ENCODE measurements at places on chromosomes 12 and 14.

GRCh38 chr14:99574099-99574880 is 29.7 kb downstream of the CCDC85C start:
- peak; percentile 55 for DNase-seq

- no peak for DNase-seq
Measured at GRCh38 chr14:73397810-73398209, 60.5 kb downstream of the NUMB start.

DNA sequence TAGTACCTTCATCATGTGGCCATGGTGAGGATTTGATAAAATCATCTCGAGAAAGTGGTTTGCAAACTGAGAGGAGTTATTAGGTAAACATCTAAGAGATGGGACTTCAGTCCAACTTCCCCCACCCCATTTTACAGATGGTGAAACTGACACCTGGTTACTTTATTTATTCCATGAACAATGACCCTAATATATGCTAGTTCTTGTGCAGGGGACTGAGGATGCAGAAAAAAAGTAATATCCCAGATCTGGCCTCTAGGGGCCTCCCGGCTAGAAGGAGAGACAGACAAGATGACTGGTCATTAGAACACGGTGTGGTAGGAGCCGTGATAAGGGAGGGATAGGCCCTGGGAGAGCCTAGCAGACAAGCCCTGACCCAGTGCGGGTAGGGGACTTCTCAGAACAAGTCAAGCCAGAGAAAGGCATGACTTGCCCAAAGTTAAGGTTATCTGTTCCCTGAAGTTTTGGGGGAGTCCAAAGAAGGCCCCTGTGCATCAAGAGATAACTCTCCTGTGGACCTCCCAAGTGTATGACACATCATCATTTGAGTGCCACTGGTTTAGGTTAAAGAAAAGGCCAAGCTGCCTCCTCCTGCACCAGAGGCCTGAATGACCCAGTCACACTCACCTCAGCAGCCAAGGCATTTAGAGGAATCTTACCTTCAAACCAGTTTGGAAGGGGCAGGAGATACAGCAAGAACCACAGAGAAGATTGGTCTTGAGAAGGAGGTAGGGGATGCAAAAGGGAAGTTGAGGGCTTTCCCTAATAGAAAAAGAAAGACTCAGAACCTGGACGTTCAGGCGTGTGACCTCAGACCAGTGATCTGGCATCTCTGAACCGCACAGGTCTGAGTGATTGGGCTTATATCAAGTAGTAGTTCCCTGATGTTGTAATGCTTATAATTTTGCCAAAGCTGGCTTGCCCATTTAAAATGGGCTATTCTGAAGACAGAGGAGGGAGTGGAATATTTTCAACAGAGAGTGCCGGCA is 1.6 kb downstream of the CMKLR1 start:
- DNase-seq = no peak

GRCh38 chr14:71180397-71180796 is 273.1 kb downstream of the PCNX1 start:
- no peak for DNase-seq

- no peak for DNase-seq
Measured at GRCh38 chr12:106425061-106425702, 67.6 kb downstream of the POLR3B start.

GRCh38 chr14:69574263-69574953 is at the start of gene CCDC177:
Gene CCDC177, minus strand, starts transcription at chr14:69574871. Its CDS starts 1,249 bp downstream, at chr14:69573622.
- no peak for DNase-seq

DNA sequence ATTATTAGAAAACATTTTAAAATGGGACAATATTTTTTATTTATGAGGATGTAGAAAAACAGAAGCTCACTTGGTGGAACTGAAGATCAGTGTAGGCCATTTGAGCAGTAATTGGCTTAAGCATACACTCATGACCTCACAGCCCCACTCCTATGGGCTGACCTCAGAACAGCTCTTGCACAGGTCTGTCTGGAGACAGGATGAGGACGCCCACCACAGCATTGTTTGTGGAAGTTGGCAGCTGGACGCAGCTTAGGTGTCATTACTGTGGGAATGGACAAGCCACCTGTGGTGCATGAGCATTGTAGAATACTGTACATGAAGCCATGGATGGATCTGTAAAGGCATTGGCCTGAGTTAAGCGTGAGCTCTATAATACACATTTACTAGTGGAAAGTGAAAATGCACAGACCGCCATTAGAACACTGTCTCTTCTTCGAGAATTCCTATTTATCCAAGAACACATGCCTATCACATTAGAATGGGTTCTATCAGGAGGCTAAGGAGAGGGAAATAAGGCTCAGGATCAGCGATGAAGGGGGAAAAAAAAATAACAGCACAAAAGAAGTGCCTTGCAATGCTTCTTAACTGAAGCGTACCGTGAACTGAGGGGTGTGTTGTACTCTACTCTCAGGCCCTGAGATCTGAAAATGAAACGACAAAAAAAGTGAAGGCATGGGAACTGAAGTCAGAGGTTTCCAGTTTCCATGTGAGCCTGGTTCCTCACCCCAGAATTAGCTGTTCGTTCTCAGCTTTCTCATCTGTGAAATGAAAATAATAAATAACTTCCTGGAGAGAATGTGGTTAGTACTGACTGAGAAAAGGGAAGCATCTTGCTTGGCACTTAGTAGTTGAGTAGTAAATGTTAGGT is 33.6 kb downstream of the KCNA1 start:
- DNase-seq = no peak

GRCh38 chr14:65910108-65910786 is 497.7 kb downstream of the FUT8 start:
- no peak for DNase-seq

DNA sequence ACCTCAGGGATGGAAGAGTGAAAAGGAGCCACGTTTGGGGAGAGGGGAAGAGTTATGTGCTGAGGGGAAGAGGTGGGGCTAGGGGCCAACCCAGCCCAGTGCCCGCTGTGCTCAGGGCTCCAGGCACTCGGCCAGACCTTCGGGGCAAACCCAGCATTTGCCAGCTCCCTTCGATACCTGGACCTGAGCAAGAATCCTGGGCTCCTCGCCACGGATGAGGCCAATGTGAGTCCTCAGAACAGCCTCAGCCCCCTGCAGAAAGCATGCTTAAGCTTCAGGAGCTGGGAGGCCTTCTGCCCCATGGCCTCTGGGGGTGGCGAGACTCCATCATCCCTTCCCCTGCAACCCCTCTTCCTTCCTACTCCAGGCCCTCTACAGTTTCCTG is 5.0 kb downstream of the CARMIL3 start:
- DNase-seq = no peak

GRCh38 chr12:47987411-47988072 is 16.7 kb downstream of the COL2A1 start:
- no peak for DNase-seq

- peak; percentile 44 for DNase-seq
Measured at GRCh38 chr12:46212108-46212982, 56.5 kb downstream of the SLC38A1 start.

GRCh38 chr14:59591641-59592370 is 15.2 kb upstream of the CCDC175 start:
- DNase-seq = no peak

DNA sequence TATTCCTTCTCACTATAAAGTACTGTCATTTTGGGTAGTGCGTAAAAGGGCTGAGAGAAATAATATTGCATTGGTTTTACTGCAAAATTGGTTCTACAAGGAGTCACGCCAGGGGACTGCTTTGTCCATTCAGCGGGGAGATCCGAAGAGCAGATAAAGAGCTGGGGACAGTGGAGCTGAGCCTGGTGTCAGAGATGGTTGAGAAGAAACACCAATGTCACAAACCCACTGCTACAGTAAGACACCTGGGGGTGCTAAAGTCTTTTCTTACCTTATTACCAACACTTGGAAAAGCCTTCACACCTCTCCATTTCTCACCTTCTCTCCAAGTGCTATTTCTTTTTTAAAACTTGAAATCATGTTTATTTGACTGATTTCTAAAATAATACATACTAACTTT is 14.1 kb downstream of the IL31 start:
- DNase-seq = no peak

- DNase-seq = no peak
Measured at GRCh38 chr12:52063981-52064649, 5.7 kb upstream of the ATG101 start.

- DNase-seq = no peak
Measured at GRCh38 chr14:91858536-91859275, 8.6 kb downstream of the TC2N start.

DNA sequence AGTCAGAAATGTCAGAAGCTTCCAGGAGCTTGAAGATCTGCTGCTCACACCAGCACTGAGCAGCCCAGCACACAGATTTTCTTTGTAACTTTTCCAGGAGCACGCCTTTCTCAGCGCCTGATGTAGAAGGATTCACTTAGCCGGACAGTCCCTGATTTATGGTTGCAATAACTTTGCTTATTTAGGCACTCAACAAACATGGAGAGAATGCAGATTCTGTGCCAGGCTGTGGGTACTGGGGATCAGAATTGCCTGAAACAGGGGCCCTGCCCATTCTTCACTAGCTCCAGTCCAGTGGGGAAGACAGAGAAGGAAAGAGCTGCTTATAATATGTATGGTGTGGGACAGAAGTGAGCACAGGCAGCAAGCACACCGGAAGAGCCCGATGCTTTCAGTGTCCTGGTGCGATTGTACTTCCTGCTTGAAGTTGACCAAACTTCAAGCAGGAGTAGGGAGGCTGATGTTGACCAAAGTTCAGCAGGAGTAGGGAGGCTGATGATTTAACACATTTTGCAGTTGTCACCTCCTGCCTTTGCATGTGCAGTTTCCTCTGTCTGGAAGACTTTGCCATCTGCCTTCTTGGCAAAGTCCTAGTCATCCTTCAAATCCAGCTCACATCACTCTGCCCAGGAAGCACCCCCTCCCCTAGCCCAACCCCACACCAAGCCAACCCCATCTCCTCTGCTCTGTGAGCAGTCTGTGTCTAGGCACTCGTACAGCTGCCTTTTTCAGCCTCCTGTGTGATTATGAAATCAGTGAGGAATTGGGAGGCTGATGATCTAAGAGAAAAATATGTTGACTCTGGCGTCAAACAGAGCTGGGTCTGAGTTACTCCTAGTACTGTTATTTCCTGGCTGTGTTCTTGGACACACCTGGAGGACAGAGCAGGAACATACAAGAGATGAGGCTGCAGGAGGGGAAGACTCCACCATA is 12.0 kb upstream of the PRIMA1 start:
- no peak for DNase-seq

DNA sequence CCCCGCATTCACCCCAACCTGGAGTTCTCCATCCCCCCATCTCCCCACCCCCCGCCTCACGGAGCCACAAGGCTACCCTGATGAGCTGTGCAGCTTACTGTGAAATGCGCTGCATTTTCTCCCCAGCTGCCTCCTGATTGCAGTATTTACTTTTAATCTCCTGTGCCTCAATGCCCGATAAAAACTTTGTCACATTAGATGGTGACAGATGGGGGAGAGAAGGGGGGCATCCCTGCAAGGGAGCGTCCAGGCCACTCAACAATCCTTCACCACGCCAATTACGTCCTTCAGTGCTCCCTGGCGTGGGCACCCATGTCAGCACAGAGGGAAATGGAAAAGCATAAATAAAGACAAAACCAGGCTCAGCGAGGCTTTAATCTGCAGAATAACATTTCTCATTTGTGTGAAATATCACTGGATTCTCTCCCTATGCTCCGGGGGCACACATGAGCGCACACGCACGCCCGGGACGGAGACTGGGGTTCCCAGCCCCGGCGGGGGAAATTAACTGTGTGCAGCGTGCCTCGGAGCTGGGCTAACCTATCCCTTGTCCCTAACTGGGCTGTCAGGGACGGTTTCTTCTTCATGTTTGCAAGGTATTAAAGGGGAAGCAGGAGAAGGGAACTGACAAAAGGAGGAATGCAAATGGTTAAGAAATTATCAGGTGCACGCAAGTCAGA is 186.7 kb upstream of the VASH1 start:
- no peak for DNase-seq

DNA sequence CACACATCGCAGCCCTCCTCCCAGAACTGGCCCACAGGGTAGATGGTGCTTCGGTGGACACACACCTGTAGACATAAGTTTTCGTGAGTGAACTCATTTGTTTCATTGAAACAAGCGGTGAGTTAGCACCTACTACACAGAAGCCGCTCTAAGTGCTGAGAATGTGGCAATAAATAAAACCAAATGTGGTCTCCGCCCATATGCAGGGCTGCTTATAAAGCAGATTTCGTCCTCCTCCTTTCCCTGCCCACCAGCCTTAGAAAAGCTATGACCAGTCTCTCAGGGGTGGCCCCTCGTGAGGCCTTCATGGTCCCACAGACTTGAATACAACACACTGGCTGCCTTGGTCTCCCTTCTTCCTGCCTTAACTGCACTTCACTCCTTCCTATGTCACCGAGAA is 31.1 kb upstream of the ANO2 start:
- no peak for DNase-seq

DNA sequence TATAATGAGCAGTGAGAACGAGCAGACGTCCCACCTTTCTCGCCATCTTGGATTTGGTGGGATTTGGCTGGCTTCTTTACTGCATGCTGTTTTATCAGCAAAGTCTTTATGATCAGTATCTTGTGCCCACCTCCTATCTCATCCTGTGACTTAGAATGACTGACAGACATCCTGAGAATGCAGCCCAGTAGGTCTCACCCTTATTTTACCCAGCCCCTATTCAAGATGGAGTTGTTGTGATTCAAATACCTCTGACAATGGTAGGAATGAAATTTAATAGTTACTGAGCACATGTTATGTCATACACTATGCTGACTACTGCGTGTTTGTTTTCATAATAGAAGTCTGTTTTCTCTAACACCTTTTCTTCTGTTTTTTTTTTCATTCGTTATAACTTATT is 1.9 kb downstream of the TMTC3 start:
- DNase-seq = no peak

DNA sequence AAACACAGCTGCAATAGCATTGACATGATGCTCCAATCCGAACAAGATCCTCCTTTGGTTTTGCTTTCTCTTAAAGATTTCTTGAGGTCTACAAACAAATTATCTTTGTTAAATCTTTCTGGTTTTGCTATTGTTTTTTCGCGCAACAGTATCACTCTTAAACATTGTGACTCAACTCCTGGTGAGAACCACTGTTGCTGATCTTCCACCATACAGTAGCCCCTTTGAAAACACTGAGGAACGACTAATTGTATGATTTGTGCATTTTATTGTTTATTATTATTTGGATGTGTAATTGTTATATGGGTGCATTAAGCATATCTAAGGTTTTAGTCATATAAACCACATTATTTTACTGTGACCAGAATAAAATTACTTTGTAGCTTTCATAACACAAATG is 282.8 kb downstream of the EGLN3 start:
- DNase-seq = no peak

GRCh38 chr12:54368025-54368708 is 3.9 kb upstream of the GPR84 start:
- DNase-seq = no peak

DNA sequence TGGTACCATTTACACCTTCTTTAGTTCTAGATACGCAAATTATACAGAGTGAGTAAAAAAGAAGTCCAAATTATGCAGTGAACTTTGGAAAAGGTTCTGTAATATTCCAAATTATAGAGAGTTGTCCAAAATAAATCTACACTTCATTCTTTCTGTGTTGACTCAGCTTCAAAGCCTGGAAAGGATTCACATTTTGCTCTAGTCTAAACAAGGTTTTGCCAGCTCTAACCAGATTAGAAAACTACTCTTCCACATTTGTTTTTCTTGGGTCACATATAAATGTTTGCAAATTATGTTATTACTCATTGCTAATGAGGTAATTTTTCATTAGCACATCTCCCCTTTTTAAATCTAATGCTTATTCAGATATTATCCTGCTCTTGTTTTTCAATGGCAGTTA is 1562.4 kb upstream of the SEL1L start:
- DNase-seq = no peak

GRCh38 chr12:113722747-113723146 is 243.4 kb downstream of the RBM19 start:
- DNase-seq = no peak
